Astrocyte (in vitro differentiated cells and primary cell): ENCODE measurements at places on chromosomes 4 and X.

GRCh38 chr4:6689506-6689960, 4.1 kb upstream of the S100P start:
- no peak for DNase-seq
- H3K4me3 ChIP-seq: no peak overlapping the region
- peaks cover 22% of the 10 kb centered on the region for H3K4me1 ChIP-seq
- peak overlapping the region; percentile 63 for H3K27ac ChIP-seq
- no peaks in the 10 kb centered on the region for H3K27me3 ChIP-seq

GRCh38 chr4:60952921-60953320, 247.2 kb upstream of the ADGRL3 start:
- H3K27me3 ChIP-seq: no peaks in the 10 kb centered on the region
- no peaks in the 10 kb centered on the region for H3K4me1 ChIP-seq
- no peak overlapping the region for H3K27ac ChIP-seq
- DNase-seq: no peak
- H3K4me3 ChIP-seq: no peak overlapping the region

GRCh38 chr4:78437608-78438088, 113.9 kb upstream of the ANXA3 start:
- H3K4me3 ChIP-seq: no peak overlapping the region
- DNase-seq: peak; percentile 4
- H3K27me3 ChIP-seq: no peaks in the 10 kb centered on the region

DNA sequence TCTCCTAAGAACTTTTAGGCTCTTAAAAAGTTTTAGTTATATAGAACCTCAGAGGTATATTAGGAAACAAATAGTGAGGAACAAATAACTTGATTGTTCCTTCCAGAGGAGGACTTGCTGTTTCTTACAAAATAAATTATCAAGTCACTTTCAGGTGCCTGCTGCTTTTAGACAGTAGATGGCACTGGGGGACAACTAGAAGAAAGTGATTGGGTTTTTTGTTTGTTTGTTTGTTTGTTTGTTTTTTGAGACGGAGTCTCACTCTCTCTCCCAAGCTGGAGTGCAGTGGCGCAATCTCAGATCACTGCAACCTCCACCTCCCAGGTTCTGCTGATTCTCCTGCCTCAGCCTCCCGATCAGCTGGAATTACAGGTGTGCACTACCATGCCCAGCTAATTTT, 35.4 kb upstream of the CDKL5 start:
- H3K36me3 ChIP-seq: no peaks in the 10 kb centered on the region
- no peak for DNase-seq
- H3K27me3 ChIP-seq: no peaks in the 10 kb centered on the region
- H3K27ac ChIP-seq: no peak overlapping the region
- H3K4me3 ChIP-seq: no peak overlapping the region
- peaks cover 3% of the 10 kb centered on the region for H3K4me1 ChIP-seq

GRCh38 chrX:71604796-71605568, 13.3 kb downstream of the CXCR3 start:
- no peaks in the 10 kb centered on the region for H3K27me3 ChIP-seq
- no peak for DNase-seq

- H3K27me3 ChIP-seq: peaks cover 8% of the 10 kb centered on the region
- H3K27ac ChIP-seq: no peak overlapping the region
- H3K36me3 ChIP-seq: no peaks in the 10 kb centered on the region
- no peaks in the 10 kb centered on the region for H3K4me1 ChIP-seq
- peak; percentile 8 for DNase-seq
Measured at GRCh38 chr4:41693629-41694028, 54.9 kb downstream of the PHOX2B start.

DNA sequence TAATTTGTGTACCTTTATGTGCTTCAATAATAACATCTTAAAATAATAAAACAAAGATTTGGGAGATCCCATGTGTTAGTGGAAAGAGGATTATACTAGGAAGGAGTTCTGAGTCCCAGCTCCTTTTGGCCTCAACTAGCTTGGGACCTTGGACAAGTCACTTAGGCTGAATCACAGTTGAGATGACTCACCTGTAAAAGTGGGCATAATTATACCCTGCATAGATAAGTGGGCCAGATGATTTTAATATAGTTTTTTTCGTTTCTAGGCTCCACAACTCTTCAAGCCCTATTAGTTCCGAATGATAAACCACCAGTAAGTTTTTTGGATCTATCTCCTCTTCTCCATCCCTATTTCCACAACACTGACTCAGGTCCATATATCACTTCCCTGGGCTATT, 131.8 kb downstream of the ENOX2 start:
- no peak for DNase-seq
- H3K27ac ChIP-seq: peak overlapping the region; percentile 51
- H3K4me1 ChIP-seq: peaks cover 23% of the 10 kb centered on the region
- H3K4me3 ChIP-seq: no peak overlapping the region
- no peaks in the 10 kb centered on the region for H3K27me3 ChIP-seq

GRCh38 chrX:31268359-31268758, 196.5 kb upstream of the FTHL17 start:
- no peaks in the 10 kb centered on the region for H3K36me3 ChIP-seq
- no peak overlapping the region for H3K4me3 ChIP-seq
